ENCODE measurements at places on chromosomes 6 and 20.

GRCh38 chr6:117272032-117272866, 6.9 kb downstream of the VGLL2 start:
- no peak for DNase-seq

DNA sequence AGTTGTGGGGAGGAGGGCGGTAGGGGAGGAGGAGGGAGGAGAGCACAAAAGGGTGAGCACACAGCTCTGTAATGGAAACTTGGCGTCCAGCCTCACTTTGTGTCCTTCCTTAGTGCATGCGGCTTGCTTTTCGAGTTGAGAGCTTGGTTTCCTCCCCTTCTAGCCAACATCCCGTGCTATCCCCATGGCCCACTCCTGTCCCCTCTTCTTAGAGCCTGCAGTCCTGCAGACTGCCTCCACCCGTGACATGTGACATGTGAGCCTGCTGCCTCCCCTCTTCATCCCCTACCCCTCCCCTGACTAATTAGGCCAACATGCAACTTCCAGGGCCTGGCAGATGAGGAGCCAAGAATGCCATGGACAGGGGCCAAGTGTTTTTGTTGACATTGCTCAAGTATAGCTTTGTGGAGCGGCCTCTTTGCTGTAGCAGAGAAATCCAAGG, 63.2 kb downstream of the SLC24A3 start:
- no peak for DNase-seq

DNA sequence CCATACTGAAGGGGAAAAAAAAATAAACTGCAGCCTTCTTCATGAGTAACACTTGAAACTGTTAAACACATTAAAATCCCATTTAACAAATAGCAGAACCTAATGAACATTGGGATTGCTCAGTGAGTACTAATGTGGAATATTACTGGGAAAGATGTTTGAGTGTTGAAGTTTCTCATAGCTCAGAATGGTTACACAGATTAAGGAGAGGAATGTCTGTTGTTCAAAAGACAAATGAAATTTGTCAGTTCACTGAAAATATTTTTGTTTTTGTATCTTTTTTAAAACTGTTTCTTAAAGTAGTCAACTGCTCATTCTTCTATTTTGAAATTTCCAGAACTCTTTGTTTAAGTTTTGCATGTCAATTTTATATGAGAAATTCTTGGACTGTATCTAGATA, 374.3 kb downstream of the LAMA2 start:
- no peak for DNase-seq

DNA sequence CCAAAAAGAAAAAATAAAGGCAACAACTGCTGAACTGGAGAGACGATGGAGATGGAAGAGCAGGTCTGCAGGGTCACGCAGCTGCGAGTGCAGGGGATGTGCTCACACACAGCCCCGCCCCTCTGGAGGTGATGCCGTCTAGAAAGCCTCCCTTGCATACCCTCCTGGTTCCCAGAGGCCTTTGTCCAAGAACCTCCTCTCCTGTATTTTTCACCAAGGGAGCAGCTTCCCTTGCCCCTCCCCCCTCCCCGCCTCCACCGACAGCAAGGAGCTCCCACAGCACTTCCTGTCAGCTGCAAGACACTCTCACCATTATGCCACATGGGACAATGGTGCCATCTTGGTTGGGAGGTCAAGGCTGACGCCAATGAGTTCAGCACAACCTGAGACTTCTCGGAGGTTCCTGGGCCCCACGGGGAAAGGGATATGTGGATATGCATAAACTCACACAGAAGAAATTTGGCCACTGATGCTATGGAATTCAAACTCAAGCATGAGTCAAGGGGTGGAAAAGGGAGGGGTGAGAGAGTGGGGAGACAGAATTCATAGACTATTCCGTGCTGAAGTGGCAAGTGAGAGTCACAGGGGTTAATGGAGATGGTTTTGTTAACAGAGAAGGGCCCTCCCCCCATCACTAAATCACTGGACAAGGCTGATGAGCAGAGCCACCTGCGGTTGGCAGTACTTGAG, 132.9 kb downstream of the SCML4 start:
- no peak for DNase-seq

GRCh38 chr6:36361071-36361470, 24.4 kb upstream of the BNIP5 start:
- no peak for DNase-seq

GRCh38 chr6:106754215-106754614, 124.8 kb downstream of the QRSL1 start:
- DNase-seq, result no peak

GRCh38 chr6:115908906-115909559, 151.7 kb downstream of the FRK start:
- DNase-seq, result no peak

- DNase-seq, result no peak
Observed at GRCh38 chr6:156497618-156498017, 279.6 kb upstream of the ARID1B start.

All from CD4-positive, alpha-beta T cell treated with Interleukin-1 beta for 1 hour (primary cell).